ENCODE measurements at places on chromosomes 12 and 14.
A peak's percentile ranks its signal among the peaks of the same experiment; 100 is the strongest.

DNA sequence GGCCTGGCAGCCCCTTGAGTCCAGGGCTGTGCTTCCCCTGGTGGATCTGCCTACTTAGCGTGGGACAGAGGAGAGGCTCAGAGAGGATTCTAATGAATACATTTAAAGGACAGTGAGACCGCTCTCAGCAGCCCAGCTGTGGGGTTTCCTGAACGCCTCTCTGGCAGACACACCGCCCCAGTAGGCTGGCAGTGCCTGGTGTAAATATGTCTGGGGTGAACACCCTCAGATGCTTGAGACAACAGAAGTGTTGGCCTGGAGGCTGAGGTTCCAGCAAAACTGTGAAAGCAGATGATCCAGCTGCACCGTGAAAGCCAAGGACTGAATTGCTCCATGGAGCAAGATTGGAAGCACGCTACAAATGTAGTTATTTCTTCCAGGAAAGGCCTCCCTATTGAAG, 55.1 kb downstream of the LRRC74A start:
- no peak for DNase-seq

DNA sequence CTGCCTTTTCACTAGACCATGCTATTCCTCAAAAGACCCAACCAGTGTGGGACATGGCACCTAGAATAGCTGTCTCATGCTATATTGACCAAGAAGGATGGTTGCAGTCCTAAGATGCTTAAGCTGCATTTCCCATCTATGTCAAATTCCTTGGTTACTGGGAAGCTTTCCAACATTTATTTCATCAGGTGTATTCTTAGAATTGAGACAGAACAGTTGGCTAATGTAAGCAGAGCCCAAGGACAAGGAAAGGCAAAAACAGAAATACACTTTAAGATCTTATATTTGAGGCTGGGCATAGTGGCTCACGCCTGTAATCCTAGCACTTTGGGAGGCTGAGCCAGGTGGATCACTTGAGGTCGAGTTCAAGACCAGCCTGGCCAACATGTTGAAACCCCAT, 24.7 kb downstream of the ARG2 start:
- no peak for DNase-seq

DNA sequence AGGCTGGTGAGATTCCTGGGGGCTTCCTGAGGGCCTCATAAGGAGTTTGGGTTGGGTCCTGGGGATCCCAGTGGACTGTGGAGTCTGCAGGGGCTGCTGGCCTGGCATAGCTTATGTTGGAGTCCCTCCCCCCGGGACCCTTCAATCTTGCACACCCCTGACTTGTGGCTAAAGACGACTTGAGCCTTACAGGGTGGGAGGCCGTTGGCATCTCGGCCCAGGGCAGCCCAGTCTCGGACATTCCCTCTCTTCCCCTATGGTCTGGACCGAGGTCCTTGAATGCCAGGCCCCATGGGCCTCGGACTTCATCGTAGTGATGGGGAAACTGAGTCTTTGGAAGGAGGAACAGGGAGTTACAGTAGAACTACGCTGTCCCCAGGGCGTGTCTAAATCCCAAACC, 12.5 kb downstream of the RTL1 start:
- no peak for DNase-seq

- peak; percentile 12 for DNase-seq
These were observed 14.5 kb downstream of the OAS2 start for GRCh38 chr12:112992541-112993398.

- no peak for DNase-seq
These were observed 34.7 kb upstream of the FZD10 start for GRCh38 chr12:130127532-130127911.

DNA sequence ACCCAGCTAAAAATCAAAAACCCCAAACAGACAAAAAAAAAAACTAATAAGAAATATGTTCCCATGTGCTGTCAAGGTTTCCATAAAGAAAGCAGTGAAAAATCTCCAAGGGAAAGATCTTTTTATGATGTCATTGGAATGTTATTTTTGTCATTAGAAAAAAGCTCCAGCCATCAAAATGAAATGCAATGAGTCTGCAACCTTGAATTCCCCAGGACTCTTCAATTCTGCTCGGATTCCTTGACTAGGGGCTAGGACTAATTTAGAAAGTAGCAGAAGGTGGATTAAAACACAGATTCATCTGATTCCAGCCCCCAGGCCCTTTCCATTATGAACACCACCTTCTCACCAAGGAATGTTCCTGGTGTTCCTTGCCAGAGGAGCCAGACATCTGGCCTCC, 6.0 kb upstream of the PCNX1 start:
- no peak for DNase-seq

GRCh38 chr12:27057543-27057942, 24.8 kb downstream of the C12orf71 start:
- no peak for DNase-seq

GRCh38 chr14:54785136-54785777, 117.4 kb downstream of the GCH1 start:
- DNase-seq, result no peak

- no peak for DNase-seq
These were observed 73.0 kb downstream of the LGMN start for GRCh38 chr14:92675421-92675820.

GRCh38 chr12:16564675-16565074, 41.3 kb downstream of the LMO3 start:
- no peak for DNase-seq

DNA sequence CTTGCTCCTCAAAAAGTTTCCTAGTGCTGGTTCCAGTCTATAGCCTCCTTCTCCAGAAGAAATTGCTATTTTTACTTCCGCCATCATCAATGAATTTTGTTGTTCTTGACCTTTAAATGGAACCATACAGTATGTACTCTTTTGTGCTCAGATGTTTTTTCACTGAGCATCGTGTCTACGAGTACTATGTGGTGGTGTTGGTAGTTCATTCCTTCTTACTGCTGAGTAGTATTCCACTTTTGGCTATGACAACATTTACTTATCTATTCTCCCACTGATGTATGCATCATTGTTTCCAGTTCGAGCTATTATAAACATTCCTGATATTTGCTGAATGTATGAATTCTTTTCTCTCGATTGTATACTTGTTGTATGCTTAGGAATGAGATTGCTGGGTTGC, 28.6 kb downstream of the SLC2A14 start:
- no peak for DNase-seq

DNA sequence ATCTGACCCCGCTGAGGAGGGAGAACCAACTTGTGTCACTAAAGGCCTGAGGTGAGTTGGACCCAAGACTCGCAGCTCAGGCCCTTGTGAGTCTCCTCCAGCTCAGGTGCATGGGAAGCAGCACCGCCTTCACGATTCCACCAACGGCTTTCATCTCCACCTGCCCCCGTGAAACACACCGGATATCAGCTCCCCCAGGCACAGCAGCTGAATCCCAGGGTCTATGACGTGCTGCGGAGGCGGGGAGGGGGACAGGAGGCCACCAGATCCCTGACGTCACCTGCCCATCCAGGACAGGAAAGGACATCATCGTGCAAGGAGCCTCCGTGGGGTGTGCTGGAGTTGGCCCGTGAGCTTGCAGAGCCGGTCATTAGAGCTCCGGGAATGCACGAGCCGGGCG, 18.5 kb upstream of the SFSWAP start:
- DNase-seq, result no peak

GRCh38 chr12:57521525-57522010, 1.1 kb upstream of the MBD6 start:
- no peak for DNase-seq

- no peak for DNase-seq
These were observed 105.1 kb downstream of the SINHCAF start for GRCh38 chr12:31220633-31221550.

DNA sequence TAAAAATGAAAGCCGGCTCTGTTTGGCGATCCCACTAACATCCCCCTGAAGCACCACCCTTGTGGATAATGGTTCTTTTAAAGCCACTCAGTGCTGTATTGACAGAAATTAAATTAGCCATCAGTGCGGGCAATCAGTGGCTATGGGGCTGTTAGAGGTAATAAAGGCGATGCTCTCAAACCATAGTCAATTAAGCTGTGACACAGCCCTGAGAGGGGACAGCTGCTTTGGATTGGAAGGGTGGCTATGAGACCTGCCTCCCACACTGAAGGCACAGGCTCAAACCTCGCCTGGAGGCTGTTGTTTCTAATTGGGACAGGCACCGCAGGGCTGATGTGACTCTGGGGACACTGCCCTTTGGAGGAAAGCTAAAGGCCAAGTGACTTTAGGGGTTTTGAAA, 562.2 kb downstream of the VRK1 start:
- no peak for DNase-seq
